ENCODE measurements at places on chromosomes 12 and 14. TPM values are rescaled to one million over a fixed set of nuclear protein-coding genes. Genes with fewer than 3 reads are reported as not detected.

Gene CARMIL3
- total RNA-seq, result 1.6 TPM

GRCh38 chr14:30305346-30305745, 253.6 kb upstream of the G2E3 start:
- no peaks in the 10 kb centered on the region for H3K4me1 ChIP-seq
- no peak overlapping the region for H3K27ac ChIP-seq
- H3K4me3 ChIP-seq, result no peak overlapping the region
- DNase-seq, result no peak
- no peaks in the 10 kb centered on the region for H3K36me3 ChIP-seq

DNA sequence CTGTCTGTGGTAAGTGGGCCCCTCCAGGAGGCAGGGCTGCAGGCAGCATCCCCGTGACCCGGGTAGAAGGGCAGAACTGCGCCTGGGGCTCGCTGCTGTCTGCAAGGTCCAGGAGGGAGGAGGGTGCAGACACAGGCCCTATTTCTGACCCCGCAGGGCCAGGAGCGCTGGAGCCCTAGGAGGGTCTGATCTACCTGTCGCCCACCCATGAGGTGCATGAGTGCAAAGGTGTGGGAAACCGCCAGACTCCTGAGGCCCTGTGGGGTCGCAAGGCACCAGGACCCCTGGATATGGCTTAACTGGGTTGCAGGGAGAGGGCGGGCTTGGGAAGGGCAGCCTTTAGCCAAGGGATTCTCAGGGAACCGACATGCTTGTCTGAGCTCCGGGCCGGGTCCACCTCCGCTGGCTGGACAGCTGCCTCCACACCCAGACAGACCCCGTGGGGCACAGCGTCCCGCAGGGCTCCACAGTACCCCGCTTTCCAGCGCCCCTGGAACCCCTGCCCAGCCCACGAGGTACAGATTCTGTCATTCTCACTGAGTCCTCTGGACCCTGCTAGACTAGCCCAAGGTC, 72.9 kb upstream of the TSPAN11 start:
- H3K27ac ChIP-seq, result no peak overlapping the region
- no peak for DNase-seq
- H3K36me3 ChIP-seq, result no peaks in the 10 kb centered on the region
- H3K4me3 ChIP-seq, result no peak overlapping the region

Gene HOXC10
- 0.95 TPM for total RNA-seq

GRCh38 chr14:31275731-31276130, 68.1 kb upstream of the HECTD1 start:
- no peaks in the 10 kb centered on the region for H3K4me1 ChIP-seq
- no peaks in the 10 kb centered on the region for H3K27me3 ChIP-seq
- no peak overlapping the region for H3K4me3 ChIP-seq
- H3K27ac ChIP-seq, result no peak overlapping the region

DNA sequence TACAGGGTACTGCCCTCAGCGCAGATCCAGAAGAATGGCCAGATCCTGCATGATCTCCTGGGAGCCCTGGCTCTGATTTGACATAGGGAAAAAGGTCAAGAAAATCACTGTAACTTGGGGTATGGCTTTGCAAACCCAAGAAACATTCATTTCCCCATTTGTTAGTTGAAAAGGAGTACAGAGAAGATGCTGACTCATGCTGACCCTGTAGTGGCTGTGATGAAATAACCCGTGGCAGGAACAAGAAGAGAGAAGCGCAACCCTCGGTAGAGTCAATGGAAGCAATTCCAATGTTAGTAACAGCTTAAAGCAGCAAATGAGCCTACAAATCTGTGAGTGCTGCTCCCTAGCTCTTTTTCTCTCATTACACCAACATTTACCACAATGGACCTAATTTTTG, 281.6 kb upstream of the NPAS3 start:
- H3K36me3 ChIP-seq, result no peaks in the 10 kb centered on the region
- no peak for DNase-seq
- H3K27me3 ChIP-seq, result no peaks in the 10 kb centered on the region
- H3K27ac ChIP-seq, result no peak overlapping the region

DNA sequence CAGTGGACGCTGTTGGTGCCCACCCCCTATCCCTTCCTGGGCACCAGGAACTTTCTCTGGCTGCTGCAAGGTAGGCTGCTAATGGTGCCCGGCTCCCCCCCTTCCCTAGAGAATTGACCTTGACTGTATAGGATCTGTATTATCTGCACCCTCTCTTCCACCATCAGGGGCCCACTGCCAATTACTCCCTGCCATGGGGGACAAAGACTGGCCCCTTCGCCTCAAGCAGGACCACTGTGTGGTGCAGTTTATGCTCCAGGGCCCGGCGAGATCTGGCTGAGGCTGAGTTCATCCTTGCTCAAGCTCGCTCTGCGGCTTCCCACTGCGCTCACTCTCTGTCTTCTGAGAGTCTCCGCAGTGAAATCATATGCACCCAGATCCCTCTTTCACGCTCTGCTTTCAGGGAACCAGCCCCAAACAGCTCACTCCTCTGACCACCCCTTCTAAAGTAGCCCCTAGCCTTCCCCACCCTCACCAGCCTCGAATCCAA, 95.2 kb downstream of the LGMN start:
- no peak overlapping the region for H3K27ac ChIP-seq
- H3K4me3 ChIP-seq, result no peak overlapping the region
- peaks cover 3% of the 10 kb centered on the region for H3K36me3 ChIP-seq
- H3K27me3 ChIP-seq, result no peaks in the 10 kb centered on the region

GRCh38 chr12:127231371-127231770, 1035.6 kb upstream of the TMEM132C start:
- H3K27ac ChIP-seq, result no peak overlapping the region
- H3K36me3 ChIP-seq, result no peaks in the 10 kb centered on the region
- H3K4me1 ChIP-seq, result no peaks in the 10 kb centered on the region
- DNase-seq, result no peak
- no peak overlapping the region for H3K4me3 ChIP-seq

- no peak for DNase-seq
- no peak overlapping the region for H3K4me3 ChIP-seq
- no peaks in the 10 kb centered on the region for H3K36me3 ChIP-seq
- peaks cover 25% of the 10 kb centered on the region for H3K4me1 ChIP-seq
- H3K27me3 ChIP-seq, result peaks cover 23% of the 10 kb centered on the region
Observed at GRCh38 chr12:13570005-13570694, 373.6 kb downstream of the EMP1 start.

DNA sequence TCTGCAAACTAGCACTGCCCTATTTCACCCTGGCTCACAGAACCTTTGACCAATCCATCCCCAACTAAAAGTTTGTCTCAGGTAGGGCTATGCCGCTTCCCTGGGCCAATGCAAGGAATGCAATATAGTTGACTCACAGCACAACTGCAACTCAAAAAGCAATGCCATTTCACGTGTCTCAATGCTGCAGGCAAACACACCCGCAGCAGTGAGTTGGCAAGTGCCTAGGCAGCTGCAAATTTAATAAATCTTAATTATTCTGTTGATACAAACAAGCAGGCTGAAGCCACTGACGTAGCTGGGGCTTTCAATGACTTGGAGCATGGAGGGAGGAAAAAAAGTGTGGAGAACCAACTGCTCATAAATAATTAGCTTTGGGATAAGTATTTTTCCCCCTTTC, 87.9 kb downstream of the SYNE3 start:
- no peaks in the 10 kb centered on the region for H3K27me3 ChIP-seq
- H3K4me1 ChIP-seq, result peaks cover 33% of the 10 kb centered on the region
- no peak overlapping the region for H3K4me3 ChIP-seq
- no peaks in the 10 kb centered on the region for H3K36me3 ChIP-seq
- DNase-seq, result no peak

Measured in mesothelial cell of epicardium (in vitro differentiated cells).